ENCODE measurements at places on chromosomes 5 and 9.

DNA sequence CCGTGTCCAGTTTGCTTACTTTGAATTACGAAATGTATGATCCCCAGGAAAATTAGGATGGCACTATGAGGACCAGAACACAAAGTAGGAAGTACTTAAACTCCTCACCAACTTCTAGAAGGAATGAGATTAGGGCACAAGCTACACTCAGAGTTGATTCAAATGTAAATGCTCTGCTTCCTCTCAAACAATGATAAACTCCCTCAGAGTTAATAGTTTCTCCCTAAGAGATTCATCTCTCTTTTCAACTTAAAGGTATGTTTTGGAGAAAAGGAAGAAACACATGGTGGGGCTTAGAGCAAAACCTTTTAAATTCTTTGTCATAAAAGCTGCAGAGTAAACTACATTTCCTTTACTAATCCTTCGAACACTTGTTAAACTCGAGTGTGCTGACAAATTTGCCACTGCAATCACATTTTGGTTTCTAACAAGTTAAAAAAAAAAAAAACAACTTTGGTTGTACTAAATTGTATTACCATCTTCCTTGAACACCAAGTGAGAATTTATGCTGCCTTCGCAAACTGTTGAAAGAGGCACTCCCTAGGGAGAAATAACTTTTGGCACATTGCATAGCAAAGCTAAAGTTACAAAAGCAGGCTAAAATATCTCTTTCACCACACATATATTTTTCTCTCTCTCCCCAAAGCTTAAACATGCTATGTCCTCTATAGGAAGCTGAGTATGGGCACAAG, 66.6 kb downstream of the DENND1A start:
- DNase-seq = no peak

DNA sequence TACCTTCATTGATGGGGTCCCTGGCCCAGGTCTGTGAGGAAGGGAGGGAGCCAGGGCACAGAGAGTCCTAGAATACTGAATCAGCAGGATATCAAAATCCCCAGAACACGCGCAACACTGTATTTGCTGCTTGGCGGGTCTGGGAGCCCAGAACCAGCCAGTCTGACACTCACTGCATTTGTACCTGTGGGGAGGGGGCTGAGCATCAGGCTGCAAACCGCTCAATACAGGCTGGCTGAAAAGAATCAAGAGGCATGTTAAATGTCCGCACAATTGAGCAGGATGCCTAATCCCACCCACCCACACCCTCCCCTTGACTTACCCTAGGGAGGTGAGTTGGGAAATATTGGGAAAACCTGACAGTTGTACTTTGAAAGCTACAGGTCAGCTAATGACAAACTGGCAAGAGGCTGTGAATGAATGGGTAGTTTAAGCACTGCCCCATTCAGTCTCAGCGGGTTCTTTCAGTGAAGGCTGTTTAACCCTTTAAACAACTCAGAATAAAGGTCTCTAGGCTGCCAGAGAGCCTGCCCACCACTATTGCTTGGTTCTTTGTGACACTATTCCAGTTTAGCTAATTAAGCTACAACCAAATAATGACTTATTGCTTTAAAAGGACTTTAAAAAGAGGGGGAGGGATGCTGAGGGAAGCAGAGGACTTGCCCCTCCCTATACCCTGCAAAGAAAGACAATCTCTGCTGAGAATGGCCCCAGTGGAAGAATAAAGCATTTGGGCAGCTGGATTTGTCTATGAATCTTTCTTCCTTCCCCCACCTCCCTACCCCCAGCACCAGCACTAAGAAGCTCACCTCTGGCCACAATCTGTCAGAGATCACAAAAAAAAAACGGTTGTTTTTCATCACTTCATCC, 5.0 kb downstream of the SPRY4 start:
- DNase-seq = peak; percentile 33

GRCh38 chr9:10562581-10563343, 50.0 kb downstream of the PTPRD start:
- no peak for DNase-seq

GRCh38 chr5:3601061-3601710, 5.6 kb downstream of the IRX1 start:
- DNase-seq = no peak

GRCh38 chr5:33205727-33206410, 234.9 kb upstream of the TARS1 start:
- no peak for DNase-seq
